ENCODE measurements at places on chromosomes 11 and 22.

DNA sequence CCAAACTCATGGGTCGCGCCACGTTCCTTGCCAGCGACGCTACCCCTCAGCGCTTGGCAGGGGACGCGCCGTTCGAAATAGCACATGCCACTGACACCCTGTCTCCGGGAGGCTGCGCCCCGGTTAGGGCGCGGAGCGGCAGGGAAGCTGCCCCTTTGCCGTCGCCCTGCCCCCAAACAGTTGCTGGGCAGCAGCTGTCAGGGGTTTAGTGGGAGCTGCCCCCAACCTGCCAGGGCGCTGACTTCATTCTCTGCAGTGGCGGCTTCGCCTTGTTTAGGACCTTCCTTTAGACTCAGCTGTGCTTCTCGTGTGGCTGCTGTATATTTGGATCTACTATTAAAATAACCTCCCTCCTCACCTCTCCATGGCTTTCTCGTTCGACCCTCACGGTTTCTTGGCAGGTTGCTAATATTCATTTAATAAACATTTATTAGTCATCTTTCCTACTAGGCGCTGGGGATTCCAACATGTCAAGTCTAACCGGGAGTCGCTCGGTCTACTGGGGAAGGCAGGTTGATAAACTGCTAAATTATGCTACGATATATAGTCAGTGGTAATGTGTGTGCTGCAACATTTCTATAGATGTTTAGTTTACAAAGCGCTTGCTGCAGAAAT is 782 bp downstream of the TMEM109 start:
- no peak for DNase-seq
- H3K27me3 ChIP-seq, result no peaks in the 10 kb centered on the region
- no peak overlapping the region for H3K27ac ChIP-seq
- no peaks in the 10 kb centered on the region for H3K36me3 ChIP-seq
- H3K4me1 ChIP-seq, result peaks cover 19% of the 10 kb centered on the region

DNA sequence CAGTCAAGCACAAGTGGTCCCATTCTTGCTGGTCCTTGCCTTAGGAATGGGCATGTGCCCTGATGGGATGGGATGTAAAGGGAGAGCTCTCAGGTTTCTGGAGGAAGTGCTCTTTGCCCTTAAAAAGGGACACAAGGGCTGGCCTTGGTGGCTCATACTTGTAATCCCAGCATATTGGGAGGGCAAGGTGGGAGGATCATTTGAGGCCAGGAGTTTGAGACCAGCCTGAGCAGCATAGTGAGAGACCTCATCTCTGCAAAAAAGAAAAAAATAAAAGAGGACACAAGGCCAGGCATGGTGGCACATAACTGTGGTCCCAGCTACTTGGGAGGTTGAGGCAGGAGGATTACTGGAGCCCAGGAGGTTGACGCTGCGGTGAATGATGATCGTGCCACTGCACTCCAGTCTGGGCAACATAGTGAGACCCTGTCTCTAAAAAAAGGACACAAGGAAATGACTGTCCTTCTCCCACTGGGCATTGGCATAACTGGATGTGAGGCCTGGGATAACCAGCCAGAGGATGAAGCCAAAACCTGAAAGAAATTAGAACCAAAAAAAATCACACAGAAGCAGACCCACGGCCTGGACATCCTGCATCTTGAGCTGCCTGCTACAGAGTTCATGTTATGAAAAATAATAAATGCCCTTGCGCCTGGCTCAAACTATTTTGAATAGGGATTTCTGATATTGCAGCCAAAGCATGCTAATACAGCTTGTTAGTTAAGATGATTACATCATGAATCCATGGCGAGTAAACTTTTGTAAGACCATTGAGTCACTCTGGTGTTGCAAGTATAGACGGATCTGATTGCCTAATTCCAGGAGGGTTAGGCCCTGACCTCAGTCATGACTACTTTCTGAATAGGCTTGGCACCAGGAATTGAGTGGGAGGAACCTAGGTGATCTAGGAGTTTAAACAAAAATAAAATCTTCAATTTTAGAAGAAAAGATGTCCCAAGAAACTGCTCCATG is 12.9 kb upstream of the CRKL start:
- H3K4me1 ChIP-seq, result no peaks in the 10 kb centered on the region
- H3K36me3 ChIP-seq, result no peaks in the 10 kb centered on the region
- H3K27ac ChIP-seq, result no peak overlapping the region
- no peak for DNase-seq

DNA sequence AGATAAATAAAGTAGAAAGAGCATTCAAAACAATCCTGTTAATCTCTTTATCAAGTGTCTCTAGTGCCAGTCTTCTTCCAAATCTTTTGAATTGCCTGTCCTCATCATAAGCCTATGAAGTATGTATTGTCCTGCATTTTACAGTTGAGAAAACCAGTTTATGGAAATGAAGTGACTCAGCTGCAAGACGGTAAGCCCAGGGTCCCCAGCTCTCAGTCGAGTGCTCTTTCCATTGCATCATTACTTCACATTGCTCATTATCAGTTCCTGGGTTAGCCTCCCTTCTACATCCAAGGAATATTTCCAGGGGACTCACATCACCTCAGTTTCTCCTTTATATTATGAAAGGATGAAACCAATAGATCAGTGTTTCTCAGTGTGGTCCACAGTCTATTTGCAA is 9.1 kb upstream of the P4HA3 start:
- no peak overlapping the region for H3K4me3 ChIP-seq
- no peaks in the 10 kb centered on the region for H3K27me3 ChIP-seq
- H3K27ac ChIP-seq, result no peak overlapping the region
- no peaks in the 10 kb centered on the region for H3K4me1 ChIP-seq
- no peaks in the 10 kb centered on the region for H3K36me3 ChIP-seq

DNA sequence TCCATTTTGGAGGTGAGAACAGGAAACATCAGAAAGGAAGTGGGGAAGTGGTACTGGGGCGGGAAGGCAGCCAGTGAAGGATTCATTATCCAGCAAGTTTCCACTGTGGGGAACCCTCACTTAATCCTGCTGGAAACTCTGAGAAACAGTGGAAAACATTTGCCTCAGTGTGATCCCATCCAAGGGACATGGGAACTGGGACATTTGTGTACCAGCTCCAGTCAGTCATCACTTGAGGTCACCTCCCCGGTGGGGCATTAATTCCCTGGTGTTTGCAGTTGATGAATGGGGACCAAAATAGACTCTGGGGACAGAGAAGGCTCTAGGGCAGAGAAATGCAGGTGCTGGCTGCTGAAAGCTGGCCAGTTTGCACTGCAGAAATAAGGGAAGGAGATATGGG is 599.9 kb downstream of the BUD13 start:
- H3K4me1 ChIP-seq, result peaks cover 6% of the 10 kb centered on the region
- no peak overlapping the region for H3K4me3 ChIP-seq
- DNase-seq, result peak; percentile 27
